Hematopoietic multipotent progenitor cell (in vitro differentiated cells): ENCODE measurements at places on chromosomes 4 and X. TPM values are rescaled to one million over a fixed set of nuclear protein-coding genes. Genes with fewer than 3 reads are reported as not detected.

STK26 gene
- 17.8 TPM for total RNA-seq

SLC16A2 gene
- total RNA-seq = 3.5 TPM

BEX5 gene
- 1.3 TPM for total RNA-seq

ARHGAP36 gene
- total RNA-seq = under 0.01 TPM

TRPC3 gene
- total RNA-seq = not detected

CFAP47 gene
- under 0.01 TPM for total RNA-seq

CENPE gene
- 1.3 TPM for total RNA-seq

TNIP3 gene
- not detected for total RNA-seq

FOXO4 gene
- 22.4 TPM for total RNA-seq

ERAS gene
- 0.27 TPM for total RNA-seq

MAP7D2 gene
- 0.27 TPM for total RNA-seq

GPRIN3 gene
- total RNA-seq = 2.7 TPM

AFF2 gene
- total RNA-seq = 2.7 TPM
